ENCODE measurements at places on chromosomes 16 and 17.

DNA sequence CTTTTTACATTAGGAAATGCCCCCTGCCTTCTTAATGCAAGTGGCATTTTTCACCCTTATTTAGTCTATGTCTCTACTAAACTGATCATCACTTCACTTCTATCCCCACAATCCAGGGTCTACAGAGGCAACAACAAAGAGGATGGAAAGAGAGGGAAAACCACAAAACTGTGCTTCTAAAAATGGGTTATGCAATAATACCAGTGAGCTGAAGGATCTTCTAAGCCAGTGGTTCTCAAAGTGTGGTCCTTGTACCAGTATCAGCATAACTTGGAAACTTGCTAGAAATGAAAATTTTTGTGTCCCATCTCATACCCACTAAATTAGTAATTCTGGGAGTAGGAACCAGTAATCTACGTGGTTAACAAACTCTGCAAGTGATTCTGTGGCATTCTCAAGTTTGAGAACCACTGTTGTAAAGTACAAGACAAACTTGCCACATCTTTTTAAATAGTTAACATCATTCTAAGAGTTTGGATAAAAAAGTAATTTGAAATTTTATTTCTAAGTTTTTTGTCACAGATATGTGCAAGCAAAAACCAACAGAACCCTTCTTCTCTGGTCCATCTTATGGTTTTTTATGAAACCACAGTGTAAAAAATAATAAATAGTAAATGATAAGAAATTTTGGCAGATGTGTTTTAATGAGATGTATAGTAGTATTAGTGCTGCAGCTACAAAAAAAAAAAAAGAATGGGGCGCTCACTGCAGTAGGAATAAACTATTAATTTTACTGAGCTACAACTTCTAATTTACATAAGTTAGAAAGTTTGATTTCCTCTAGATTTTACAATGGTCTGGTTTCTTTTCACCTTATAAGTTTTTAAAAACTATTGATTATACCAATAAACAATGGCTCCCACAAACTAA is 16.2 kb downstream of the CDC27 start:
- no peak for DNase-seq

DNA sequence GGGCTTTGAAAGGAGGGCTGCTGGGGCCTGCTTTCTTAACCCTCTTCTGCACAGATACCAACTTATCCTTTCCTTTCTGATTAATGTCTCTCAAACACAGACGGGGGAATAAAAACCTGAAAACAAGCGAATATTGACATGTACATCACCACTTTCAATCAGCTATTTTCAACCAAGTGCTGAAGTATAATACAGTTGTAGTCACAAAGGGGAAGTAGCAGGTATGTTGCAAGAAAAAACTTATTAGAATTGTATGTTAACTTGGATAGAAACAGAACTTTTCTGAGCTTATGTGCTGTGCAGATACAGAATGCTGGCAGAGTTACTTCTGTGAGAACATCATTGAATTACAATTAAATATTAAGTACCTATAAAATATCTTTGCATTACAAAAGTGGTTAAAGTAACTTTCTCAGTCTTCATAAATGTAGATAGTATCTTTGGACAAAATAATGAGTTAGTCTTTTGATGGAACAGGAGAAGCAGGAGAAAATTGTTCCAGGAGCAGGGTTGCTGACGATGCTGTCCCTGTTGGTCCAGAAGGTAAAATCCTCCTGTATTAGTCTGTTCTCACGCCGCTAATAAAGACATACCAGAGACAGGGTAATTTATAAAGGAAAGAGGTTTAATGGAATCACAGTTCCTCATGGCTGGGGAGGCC is 59.5 kb downstream of the RPTOR start:
- no peak for DNase-seq

- no peak for DNase-seq
These were observed 31.7 kb downstream of the CPNE2 start for GRCh38 chr16:57123974-57124674.

DNA sequence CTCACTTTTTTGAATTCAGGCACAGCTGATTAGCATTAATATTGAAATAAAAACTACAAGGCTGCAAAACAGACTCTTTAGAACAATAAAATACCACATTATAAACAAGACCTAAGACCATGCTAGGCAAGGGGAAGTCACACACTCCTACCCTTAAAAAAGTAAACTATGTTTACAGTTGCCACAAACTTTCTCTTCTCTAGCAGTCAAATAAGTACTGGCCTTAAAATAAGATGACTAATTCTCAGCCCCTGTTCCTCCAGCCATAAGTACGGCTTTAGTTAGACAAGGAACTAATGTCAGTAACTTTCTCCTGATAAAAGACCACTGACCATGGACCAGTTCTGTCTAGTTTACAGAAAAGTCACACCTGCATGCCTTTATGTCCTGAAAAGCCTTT is 19.5 kb upstream of the CPHXL start:
- DNase-seq, result no peak

DNA sequence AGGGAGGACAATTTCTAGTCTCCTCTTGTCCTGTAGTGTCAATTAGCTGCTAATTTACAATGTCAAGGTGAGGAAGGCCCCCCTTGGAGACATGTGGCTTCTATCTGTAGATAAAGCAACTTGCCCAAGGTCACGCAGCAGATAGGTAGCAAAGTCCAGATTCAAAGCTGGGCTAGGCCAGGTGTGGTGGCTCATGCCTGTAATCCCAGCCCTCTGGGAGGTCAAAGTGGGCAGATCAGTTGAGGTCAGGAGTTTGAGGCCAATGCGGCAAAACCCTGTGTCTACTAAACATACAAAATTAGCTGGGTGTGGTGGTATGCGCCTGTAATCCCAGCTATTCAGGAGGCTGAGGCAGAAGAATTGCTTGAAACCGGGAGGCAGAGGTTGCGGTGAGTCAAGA is 11.1 kb downstream of the TRPV3 start:
- DNase-seq, result no peak

DNA sequence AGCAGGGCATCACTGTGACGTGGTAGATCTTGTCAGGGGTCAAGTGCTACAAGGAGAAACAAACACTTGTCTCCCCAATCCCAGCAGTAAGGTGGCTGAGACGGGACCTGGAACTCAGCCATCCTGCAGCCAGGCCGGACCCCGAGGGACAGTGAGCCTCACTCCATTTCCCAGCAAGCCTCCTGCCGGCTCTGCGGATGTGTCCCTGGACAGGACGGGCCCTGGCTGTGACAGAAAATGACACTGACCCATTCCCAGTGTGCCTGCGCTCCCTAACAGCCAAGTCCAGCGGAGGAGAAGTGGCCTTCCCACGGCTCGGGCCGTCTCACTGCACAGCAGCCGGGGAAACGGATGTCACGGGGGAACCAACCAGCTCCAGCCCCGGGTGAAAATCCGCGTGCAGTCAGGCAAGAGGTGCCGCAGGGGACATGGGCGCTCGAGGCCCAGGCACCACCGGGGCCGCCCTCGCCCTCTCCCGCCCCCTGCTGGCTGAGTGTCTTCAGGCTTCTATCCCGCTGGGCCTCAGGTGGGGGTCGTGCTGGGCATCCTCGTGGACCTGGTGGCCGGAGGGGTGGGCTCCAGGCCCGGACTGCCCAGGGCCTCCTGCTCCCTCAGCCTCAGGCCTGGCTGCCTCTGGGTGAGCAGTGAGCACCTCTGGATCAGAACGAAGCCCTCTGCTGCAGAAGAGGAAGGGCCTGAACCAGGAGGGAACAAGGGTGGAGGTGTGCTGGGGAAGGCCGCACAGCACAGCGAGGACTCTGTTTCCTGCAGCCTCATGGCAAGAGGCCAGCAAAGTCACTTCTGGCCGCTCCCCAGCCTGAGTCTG is 6.7 kb downstream of the HAGHL start:
- DNase-seq, result no peak

DNA sequence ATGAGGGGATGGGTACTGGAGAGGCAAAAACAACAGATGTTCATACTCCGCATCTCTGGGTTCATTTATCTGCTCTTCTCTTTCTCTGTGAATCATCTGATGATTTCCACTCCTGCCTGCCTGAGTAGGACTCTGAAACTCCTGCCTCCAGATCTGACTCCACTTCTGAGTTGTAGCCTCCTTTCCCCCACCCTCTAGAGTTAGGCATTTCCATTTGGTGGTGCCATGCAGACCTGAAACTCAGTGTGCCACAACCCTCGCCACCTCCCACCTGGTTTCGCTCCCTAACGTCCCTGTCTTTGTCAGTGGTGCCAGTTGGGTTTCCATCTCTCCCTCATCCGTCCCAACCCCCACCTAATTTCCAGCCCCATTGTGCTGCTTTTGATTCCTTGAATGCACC is 126.2 kb downstream of the PRKCB start:
- DNase-seq, result no peak

- no peak for DNase-seq
These were observed 5.7 kb downstream of the TK2 start for GRCh38 chr16:66544016-66544757.

DNA sequence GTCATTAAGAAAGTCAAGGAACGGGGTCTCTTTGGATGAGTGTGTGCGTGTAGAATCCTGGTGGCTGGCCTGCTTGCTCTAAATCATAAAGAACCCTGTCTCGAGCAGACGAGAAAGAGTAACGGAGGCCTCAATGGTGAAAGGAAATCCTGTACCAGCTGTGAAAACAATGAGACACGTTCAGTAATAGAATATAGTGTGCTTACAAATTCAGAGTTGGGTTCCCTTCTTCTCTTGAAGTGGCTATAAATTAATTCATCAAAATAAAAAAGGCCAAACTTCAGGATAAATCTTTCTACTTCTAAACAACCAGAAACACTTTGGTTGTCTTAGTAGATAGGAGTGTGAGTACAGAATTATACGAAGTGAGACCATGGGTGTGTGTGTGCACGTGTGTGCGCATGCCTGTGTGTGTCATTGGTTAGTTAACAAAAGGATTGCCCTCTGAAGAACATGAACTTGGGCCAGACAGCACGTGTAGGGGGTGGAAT is 48.5 kb downstream of the WWOX start:
- peak; percentile 47 for DNase-seq

GRCh38 chr17:50848711-50849110 is 13.3 kb downstream of the WFIKKN2 start:
- DNase-seq, result no peak

GRCh38 chr16:8251298-8251697 is 339.0 kb downstream of the TMEM114 start:
- no peak for DNase-seq
